ENCODE measurements at places on chromosomes 12 and 14.

DNA sequence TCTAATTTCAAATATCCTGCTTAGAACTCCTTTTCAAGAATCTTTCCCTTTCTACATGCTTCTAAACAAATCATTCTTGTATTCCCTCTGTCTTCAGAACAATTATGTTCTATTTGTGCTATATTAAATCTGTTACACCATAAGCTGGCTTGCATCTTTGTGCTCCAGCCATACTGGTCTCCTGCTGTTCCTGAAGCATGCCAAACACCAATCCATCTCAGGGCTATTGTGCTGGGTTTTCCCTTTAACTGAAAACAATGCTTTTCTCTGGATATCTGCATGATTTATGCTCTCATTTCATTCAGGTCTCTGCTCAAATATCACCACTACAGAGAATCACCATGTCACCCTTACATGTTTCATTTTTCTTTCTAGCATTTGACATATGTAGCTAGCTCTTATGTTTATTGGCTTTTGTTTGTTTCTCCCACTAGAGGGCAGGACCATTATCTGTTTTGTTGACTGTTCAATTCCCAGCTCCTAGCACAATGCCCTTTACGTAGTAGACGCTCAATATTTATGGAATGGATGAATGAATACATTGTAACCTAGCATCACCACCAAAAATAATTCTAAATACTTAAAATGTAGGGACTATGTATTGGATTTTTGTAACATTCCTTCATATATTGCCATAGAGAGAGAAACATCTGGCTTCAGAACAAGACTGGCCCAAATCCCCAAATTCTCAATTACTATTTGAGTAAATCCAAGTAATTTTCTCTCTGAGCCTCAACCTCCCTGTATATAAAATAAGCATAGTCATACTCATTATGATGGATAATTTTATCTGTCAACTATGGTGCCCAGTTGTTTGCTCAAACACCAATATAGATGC lies 302.0 kb upstream of the SYT1 start:
- DNase-seq: no peak

- DNase-seq: no peak
Measured at GRCh38 chr12:94731733-94732360, 81.5 kb upstream of the TMCC3 start.

GRCh38 chr14:102835959-102836358 lies 58.7 kb downstream of the TRAF3 start:
- DNase-seq: no peak

DNA sequence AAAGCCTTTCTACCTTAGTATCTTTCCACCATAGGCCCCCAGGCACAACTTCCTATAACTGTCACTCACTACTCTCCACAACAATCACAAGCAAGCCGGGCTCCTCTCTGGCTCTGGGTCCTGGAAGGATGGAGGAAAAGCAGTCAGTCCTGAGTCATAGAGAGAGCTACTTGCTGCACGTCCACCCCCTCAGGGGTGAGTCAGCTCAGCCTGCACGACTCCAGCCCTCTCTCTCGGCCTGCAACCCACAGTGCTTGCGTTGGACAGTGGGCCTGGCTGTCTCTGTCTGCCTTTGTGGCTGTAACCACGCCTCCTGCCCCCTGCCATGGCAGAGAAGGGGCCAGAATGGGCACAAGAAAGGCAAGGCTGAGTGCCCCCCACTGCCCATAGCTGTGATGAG lies 154.1 kb upstream of the FKBP4 start:
- DNase-seq: peak; percentile 73

GRCh38 chr14:74835645-74836250 lies 40.2 kb downstream of the PROX2 start:
- no peak for DNase-seq

DNA sequence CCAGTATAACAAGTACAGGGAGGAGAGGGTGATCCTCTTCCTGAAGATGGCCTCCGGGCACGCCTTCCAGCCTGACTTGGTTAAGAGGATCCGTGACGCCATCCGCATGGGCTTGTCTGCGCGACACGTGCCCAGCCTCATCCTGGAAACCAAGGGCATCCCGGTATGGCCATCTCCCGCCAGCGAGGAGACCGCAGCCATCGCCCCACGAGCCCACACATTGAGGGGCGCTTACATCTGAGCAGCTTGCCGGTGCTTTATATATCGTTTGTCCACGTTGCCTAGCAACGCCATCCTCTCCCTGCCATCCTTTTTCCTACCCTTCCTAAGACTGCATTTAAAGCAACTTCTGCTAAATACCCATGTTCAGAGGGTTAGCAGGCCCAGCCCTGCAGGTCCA lies 71.5 kb downstream of the AACS start:
- no peak for DNase-seq

GRCh38 chr14:20607617-20608016 lies 16.4 kb upstream of the RNASE12 start:
- no peak for DNase-seq

- DNase-seq: no peak
Measured at GRCh38 chr12:88908345-88908744, 328.1 kb upstream of the KITLG start.

DNA sequence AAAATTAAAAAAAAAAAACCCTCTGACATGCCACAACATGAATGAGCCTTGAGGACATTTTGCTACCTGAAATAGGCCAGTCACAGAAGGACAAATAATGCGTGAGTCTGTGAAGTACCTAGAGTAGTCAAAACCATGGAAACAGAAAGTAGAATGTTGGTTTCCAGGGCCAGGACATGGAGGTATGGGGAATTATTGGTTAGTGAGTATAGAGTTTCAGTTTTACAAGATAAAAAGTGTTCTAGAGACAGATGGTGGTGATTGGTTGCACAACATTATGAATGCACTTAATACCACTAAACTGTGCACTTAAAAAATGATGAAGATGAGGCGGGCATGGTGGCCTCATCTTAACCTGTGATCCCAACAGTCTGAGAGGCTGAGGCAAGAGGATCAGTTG lies 47.6 kb upstream of the ZFP36L1 start:
- DNase-seq: no peak

DNA sequence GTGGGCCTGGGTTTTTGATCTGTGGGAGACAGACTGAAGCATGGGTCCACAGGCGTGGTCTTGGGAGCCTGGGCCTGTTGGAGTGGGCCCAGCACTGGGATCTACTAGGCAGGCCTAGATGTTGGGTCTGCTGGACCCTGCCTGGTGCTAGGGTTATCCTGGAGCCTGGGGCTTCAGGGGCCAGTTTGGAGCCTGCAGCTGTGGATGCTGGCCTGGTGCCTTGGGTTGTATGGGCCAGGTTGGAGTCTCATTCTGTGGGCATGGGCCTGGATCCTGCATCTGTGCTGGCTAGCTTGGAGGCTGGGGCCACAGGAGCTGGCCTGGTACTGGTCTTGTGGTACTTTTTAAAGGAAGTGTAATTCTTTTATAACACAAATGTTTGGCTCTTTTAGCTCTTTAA lies 68.0 kb downstream of the GPHN start:
- no peak for DNase-seq

DNA sequence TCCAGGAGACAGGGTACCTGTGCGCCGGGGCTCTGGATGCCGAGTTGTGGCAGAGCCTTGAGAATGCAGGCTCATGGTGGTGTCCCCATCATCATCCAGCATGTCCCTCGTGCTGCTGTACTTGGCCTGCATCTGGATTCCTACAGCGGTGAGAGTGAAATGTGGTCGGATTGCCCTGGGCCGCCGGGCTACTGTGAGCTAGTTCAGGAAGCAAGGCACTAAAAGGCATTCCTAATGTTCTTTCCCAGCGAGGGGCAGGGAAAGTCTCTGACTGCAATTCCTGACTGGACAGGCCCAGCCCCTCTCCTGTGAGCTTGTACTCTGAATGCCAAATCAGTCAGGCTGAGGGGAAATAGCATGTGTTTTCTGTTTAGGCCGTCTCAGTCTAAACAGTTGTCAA lies at the start of gene CLEC1A:
Gene CLEC1A, minus strand, starts transcription at position 195 of the 400 bp plus-strand sequence. Its CDS starts 63 bp downstream, at position 132.
- peak; percentile 57 for DNase-seq

DNA sequence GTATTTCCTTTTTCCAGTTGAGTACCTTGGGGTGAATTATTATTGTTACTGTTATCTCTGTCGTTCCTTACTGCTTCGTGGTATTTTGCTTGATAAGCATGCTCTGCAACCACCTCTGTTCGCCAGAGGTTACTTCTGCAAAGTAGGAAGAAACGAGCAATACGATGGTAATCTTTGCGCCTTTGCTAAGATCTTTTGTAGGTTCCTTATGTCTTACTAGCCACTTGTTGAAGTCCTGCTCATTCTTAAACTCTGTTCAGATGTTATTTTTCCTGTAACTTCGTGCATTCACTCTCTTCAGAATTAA lies 729 bp upstream of the M6PR start:
- no peak for DNase-seq

DNA sequence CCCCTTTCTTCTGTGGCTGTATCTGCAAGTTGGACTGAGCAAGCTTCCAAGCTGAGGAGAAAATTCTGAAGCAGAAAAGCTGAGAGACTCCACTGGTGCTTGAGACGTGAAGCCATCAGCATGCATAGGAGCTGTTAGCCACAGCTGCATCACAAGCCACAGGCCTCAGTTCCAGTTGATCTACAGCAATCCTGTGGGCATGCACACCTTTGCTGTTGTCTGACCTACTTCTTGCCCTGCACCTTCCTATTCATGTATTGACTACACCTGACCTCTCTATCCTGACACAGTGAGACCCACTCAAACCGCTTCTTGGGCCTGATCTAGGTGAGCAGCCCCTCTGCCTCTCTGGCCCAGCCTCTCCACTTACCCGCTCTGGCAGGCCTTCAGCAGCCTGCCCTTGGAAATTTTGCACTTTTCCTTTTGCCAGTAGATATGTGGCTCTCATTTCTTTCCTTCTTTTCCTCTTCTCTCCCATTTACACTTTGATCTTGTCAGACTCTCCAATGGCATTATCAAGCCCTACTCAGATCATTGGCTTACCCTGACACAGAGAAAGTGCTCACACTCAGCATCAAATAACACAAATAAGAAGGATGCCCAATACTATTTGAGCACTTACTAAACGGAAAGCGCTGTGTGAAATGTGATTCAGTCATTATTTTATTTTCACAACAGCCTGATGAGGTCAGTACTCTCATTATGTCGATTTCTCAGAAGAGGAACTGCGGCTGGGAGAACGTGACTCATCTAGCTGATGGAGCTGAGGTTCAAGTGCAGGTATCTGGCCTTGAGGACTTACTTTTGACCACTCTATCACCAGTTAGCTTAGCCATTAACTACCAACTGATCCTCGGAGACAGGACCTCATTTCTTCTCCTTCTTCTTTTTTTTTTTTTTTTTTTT lies 21.9 kb upstream of the PTGR2 start:
- DNase-seq: no peak

DNA sequence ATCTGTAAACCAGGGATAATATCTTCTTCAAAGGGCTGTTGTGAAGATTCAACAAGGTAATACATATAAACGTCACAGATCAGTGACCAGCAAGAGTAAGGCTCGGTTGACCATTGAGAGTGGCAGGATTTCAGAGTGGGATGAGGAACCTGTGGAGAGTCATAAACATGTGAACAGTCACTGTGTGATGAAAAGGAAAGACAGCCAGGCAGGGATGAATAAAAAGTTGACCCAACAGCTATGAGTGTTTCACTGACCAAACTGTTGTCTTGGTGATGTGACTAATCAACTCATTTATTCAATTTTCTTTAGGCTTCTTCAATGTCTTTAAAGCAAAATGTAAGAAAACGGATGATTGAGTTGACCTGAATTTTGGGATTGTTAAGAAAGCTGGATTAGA lies 8.6 kb upstream of the FRMD6 start:
- DNase-seq: no peak

GRCh38 chr12:109458771-109459208 lies 18.3 kb downstream of the KCTD10 start:
- DNase-seq: no peak

DNA sequence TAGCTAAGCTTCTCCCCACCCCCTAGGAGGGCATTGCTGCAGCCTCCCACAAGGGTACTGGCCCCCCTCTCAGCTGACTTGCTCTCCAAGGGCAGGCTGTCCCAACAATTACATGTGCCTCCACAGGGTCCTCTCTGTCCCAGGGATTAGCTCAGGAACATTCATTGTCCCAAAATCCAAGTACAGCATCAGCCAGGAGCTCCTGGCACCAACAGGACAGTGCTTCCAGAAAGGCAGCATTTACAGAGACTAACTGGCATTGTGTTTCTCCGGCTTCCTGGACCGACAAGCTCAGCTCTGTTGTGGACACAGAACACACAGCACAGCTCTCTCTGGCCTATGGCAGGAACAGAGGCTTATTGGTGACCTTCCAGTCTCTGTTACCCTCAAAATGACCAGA lies 21.7 kb downstream of the ABCD4 start:
- no peak for DNase-seq

- no peak for DNase-seq
Measured at GRCh38 chr14:68749487-68750475, 43.1 kb downstream of the ZFP36L1 start.

DNA sequence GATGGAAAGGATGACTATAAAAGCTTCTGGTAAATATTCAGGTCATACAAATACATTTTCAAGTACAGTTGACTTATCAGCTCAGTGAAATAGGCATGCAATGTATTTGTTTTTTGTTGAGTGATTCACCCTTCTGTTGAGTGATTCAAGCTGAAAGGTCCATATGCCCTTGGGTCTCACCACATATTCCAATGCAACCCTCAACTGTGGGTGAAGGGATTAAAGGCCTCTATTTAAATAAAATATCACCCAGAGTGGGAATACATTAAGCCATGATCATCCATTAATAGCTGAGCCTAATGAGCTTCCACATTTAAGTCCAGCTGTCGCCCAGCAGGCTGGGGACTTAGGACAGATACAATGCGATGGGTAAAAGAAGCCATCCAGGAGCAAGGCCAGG lies 120.2 kb downstream of the CRACR2A start:
- DNase-seq: no peak

GRCh38 chr14:98725191-98725590 lies 546.8 kb downstream of the BCL11B start:
- no peak for DNase-seq

GRCh38 chr14:89425931-89426330 lies 8.9 kb upstream of the FOXN3 start:
- DNase-seq: no peak

- no peak for DNase-seq
Measured at GRCh38 chr12:43973993-43974392, 138.1 kb downstream of the TMEM117 start.

GRCh38 chr12:49524660-49525324 lies 14.0 kb upstream of the KCNH3 start:
- DNase-seq: no peak

DNA sequence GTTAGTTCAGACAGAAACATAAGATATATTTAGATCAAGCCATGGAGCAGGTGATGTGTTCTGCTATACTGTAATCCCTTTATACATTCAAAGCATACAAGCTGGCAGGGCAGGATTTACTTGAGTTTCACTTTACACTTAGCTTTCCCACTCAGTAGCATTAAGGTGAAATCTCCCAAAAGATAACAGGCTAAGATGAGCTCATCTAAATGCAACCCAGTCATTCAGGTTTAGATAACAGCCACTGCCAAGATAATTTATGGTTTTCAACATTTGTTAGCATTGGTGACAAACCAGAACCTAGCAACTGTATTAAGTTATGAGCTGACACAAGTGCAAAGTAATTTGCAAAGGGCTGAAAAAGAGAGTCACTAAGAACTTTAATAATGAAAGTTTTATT lies 925.1 kb upstream of the ATXN7L3B start:
- DNase-seq: no peak
